ENCODE measurements at places on chromosomes 12 and 14.

DNA sequence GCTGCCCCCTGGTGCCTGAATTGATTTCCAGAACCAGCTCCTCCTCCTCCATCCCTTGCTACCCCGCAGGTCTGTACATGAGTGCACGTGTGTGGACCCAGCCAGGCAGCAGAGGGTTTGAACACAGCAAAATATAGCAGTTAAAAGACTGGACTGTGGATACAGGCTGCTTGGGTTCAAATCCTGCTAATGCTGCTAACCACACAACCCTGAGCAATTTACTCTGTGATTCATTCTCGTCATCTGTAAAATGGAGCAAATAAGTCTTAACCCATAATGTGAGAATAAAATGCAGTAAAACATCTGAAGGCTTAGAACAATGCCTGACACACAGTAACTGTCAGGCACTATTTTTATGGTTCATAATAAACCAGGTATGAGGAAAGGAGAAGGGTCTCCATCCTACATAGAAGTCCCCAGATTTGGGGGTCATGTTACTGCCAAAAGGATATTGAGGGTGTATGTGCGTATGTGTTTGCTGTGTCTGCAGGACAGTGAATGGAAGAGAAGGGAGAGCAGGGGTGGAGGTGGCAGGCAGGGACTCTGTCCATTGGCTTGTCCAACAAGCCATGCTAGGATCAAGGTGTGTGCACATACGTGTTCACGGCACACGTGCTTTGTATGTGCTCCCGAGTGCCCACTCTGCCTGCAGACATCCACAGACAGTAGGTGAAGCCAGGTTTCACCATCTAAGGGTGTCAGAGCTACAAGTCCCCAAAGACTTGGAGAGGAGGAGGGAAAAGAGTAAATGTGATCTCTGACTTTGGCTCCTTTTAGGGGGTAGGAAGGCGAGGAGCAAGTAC is 1.5 kb upstream of the STAT6 start:
- DNase-seq: no peak

DNA sequence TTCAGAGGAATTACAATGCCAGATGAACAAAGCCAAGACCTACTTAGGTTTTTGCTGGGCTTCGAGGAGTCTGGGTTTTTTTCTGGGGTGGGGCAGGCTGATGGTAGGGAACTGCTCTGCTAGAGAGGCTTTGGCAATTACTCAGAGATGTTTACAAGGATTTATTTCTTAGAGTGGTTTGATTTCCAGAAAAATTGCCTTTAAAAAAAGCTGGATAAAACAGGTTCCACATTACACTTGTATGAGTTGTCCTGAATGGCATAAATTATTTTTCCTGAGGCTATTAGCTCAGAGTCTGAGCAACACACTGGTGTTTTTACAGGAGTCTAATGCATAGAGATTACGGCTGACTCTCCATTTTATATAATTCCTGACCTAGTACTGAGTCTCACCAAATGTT is 118.5 kb upstream of the FRMD6 start:
- DNase-seq: no peak

DNA sequence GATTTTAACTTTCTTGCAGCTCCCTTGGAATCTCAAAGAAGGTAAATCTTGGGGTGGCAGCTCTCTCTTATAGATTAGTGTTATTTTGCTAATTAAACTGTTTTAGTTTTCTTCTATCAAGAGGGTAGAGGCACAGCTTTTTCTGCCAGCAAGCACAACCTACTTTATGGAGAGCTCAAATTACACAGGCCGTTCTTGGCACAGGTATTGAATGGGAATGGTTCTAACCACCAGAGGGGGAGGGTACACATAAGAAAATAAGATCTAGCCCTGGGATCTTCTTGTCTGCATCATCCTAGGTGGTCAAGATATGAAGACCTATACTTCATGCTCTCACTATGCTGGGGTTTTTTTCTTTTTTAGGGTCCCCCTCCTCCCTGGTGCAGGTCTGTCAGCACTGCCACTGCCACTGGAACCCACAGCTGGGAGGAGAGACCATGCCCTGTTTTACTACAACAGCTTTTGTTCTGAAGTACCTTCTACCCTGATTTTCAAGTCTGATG is 48.6 kb upstream of the STAC3 start:
- DNase-seq: no peak

- no peak for DNase-seq
Measured at GRCh38 chr14:52021957-52022600, 32.7 kb downstream of the RTRAF start.

GRCh38 chr14:31411218-31411727 is 9.1 kb downstream of the HEATR5A start:
- DNase-seq: no peak

DNA sequence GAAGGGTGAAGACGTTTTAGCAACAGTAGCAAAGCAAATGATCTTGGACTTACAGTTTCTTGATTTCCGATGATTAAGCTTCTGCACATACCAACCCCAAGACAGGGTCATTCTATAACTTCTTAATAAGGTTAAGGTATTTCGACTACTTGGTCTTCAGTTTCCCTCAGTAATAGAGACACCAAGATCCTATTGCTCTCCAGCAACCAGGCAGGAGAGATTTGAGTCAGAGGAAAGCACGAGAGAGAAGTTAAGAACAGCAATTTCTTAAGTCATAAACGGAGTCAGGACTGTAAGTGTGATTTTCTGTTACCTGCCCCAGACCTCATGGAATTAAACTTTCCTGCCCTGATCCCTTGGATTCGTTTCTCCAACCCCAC is 215.6 kb downstream of the TTC8 start:
- DNase-seq: peak; percentile 66

DNA sequence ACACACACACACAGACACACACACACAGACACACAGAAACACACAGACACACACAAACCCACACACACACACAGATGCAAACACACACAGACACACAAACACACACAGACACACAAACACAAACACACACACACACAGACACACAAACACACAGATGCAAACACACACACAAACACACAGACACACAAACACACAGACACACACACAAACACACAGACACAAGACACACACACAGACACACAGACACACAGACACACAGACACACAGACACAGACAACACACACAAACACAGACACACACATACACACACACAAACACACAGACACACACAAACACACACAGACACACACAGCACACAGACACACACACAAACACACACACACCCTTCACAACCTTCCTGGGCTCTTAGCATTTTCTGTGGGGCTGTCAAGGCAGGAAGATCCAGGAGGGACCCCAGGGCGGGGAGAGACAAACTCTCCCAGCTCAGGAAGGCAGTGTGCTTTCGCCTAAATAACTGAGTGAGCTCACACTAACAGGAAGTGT is 24.2 kb upstream of the INF2 start:
- DNase-seq: no peak

DNA sequence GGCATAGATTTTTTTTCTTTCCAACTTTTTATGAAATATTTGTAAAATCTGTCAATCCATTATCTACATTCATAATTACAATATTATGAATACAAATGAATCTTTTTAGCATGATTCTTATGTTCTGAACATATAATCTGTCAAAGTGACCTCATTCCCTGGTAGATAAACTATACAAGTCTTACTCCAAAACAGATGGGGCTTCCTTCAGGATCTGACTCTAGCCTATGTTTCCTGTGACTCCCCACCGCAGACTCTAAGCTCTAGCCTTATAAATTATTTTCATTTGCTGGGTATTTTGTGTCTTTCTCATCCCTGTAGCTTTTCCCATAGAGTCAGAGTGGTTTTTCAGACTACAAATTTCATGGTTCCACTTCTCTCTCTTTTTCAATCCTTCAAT is 202.1 kb upstream of the KITLG start:
- no peak for DNase-seq

DNA sequence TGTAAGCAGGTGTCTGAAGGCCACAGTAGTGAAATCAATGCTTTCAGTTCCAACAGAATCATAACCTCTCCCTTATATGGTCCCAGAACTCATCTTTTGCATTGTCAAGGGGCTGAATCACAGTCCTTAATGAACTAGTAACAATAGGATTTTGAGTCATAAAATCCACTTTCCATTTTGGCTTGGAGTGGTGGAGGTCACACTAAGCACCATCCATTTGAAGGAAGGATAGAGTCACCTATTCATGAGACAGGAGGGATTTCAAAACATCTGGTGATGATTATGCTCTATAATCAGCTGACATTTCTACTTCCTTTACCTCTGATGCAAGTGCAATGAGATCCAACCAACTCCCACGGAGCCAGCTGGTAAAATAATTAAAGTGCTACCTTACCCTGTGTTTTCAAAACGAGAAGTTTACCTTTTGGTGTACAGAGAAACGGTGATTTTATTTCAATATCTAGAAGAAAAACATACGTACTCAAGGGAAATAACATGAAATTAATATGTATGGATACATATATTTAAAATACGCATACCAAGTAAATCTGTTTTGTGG is 59.1 kb downstream of the TMEM132D start:
- peak; percentile 54 for DNase-seq

- DNase-seq: no peak
Measured at GRCh38 chr12:69783365-69783764, 41.7 kb upstream of the MYRFL start.

DNA sequence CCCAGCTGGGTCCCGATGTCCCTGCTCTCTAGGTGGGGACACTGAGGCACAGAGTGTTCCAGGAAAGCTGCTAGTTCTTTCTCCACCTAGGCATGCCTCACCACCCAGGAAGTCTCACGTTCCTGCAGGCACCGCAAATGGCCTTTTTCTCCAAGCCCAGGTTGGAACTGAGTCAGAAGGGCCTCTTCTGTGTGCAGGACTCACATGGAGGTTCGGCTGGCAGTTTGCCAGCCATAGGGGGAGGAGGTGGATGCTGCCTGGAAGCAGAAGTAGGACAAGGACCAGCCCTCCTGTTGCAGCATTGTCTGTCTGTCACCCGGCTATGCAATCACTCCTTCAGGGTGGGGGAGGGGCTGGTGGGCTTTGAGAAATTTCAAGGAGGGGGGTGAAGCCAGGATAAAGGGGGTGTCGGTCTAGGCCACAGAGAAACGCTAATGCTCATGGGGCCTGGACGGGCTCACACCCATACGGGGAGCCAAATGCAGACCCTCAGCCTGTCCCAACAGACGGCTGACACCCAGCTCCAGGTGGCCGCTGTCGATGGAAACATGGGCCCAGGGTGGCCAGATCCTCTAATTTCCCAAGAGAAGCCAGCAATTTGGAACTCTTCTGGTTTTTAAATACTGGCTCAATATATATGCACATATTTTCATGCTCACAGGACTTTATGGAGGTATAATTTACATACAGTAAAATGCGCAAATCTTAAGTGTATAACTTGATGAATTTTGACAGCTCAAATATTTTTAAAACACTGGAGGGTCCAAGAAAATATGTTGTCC is 120.5 kb downstream of the PHETA1 start:
- no peak for DNase-seq

DNA sequence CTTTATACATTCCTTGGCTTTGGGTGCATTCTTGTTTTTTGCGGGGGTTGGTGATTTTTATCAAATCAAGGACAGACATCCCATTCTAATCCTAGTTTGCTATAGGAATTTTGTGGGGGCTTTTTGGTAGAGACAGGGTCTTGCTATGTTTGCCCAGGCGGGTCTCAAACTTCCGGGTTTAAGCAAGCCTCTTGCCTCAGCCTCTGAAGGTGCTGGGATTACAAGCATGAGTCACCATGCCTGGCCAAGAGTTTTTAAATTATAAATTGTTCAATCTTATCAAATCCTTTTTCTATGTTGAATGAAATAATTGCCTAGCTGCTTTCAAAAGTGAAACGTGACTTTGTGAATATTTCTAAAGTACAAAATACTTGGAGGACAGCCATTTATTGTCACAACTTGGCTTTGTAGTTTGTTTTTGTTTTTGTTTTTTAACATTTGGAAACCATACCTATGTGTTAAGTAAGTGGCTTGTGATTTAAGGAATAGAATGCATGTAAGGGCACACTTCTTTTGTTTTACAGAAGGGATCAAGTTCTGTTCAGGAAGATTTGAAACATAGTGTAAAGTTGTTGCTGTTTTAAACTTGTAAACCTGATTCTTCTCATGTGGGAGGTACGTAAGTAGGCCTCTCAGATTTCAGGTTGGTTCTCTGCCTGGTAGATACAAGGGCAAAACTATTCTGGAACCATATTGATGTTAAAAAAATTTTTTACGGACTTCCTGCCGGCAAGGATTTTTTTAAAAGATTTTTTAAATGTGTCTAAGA is 13.4 kb downstream of the MARK3 start:
- DNase-seq: no peak

- DNase-seq: peak; percentile 22
Measured at GRCh38 chr12:101876322-101876860, 989 bp upstream of the DRAM1 start.

DNA sequence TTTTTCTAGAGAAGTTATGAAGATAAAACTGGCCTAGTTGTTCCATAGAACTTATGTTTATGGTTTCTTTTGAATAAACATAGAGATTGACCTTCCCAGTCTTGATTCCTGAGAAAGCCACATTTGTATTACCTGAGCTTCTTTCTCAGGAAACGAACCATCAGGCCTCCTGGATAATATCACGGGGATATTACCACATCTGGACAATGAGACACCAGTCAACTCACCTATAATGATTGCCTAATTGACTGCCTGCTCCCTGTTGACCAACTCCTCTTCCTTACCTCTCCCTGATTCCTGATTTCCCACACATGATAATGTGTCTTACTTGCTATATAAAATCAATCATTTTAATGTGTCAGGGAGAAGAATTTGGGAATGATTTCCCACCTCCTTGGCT is 822.7 kb downstream of the LRFN5 start:
- DNase-seq: no peak

GRCh38 chr12:120238217-120238616 is 27.3 kb downstream of the PXN start:
- DNase-seq: no peak

- DNase-seq: peak; percentile 53
Measured at GRCh38 chr12:52215587-52216031, 17.4 kb upstream of the KRT7 start.

DNA sequence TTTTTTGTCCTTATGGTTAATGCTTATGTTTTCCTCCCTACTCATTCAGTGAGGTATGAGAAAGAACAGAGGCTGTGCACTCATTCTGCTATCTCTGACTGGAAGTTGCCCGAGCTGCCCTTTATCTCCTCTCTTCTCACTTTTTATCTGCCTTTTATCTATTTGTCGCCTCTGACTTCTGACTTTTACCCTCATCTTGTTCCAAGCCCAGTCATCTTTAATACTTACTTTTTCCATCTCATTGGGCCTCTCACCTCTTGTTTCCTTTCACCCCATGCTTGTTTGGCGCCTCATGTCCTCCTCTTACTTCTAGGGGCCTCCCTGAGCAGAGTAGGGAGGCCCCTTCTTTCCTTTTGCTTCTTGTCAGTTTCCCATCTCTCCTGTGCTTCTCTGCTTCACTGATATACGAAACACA is 50.7 kb downstream of the DIP2B start:
- DNase-seq: no peak
